Sigmoid colon (tissue), 7 donors: ENCODE measurements at places on chromosomes 4 and X. TPM values are rescaled to one million over a fixed set of nuclear protein-coding genes. Genes with fewer than 3 reads are reported as not detected.

The PLK4 gene
- 4.2 TPM for polyA plus RNA-seq

The SLITRK2 gene
- under 0.01 TPM for polyA plus RNA-seq

The COX7B2 gene
- polyA plus RNA-seq = not detected

The GUCY1A1 gene
- 3.6 TPM for polyA plus RNA-seq

The HTRA3 gene
- polyA plus RNA-seq = 3.6 TPM

The CNKSR2 gene
- 0.60 TPM for polyA plus RNA-seq

The CSN1S1 gene
- polyA plus RNA-seq = not detected

The CENPVL2 gene
- polyA plus RNA-seq = not detected

The SOD3 gene
- polyA plus RNA-seq = 28.9 TPM

The NAP1L5 gene
- polyA plus RNA-seq = 4.6 TPM

The HDAC8 gene
- 18.0 TPM for polyA plus RNA-seq

The ANXA10 gene
- polyA plus RNA-seq = 5.4 TPM

The OTUD5 gene
- 39.3 TPM for polyA plus RNA-seq

The NWD2 gene
- polyA plus RNA-seq = 0.35 TPM

The MAOB gene
- 5.5 TPM for polyA plus RNA-seq

The DMRTC1B gene
- not detected for polyA plus RNA-seq

The PAGE1 gene
- polyA plus RNA-seq = not detected

The HS3ST1 gene
- 3.7 TPM for polyA plus RNA-seq

The IL2RG gene
- polyA plus RNA-seq = 39.1 TPM

The AR gene
- polyA plus RNA-seq = not detected

The PAGE2 gene
- polyA plus RNA-seq = not detected

The FGFBP1 gene
- polyA plus RNA-seq = 10.6 TPM

The VCX2 gene
- not detected for polyA plus RNA-seq

The HPRT1 gene
- polyA plus RNA-seq = 40.6 TPM

The TEX13B gene
- not detected for polyA plus RNA-seq

The CNGA1 gene
- 3.0 TPM for polyA plus RNA-seq

The FRMPD3 gene
- under 0.01 TPM for polyA plus RNA-seq

The ARX gene
- polyA plus RNA-seq = not detected

The CT45A1 gene
- not detected for polyA plus RNA-seq

The GPC4 gene
- 2.3 TPM for polyA plus RNA-seq

The ITGB1BP2 gene
- polyA plus RNA-seq = not detected

The AFP gene
- polyA plus RNA-seq = not detected

The NPNT gene
- polyA plus RNA-seq = 16.5 TPM

The DCAF12L2 gene
- 0.23 TPM for polyA plus RNA-seq

The NIPAL1 gene
- 8.6 TPM for polyA plus RNA-seq

The PNMA5 gene
- not detected for polyA plus RNA-seq
